ENCODE measurements at places on chromosomes 6 and 20.

- peak; percentile 26 for DNase-seq
Observed at GRCh38 chr6:408599-409102, 17.1 kb downstream of the IRF4 start.

DNA sequence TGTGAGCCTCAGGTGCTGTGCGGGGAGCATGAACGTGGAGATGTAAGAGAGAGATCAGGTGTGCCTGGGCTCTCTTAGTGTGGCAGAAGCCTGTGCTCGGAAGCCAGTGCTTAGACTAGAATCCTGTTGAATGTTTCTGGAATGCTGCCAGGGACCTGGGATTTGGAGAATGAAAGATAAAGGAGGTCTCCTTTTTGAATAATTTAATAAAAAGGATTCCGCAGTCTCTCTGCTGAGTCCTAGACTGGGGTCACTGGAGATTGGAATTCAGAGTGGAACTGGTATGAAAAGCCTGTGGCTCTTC is 18.8 kb upstream of the EFCAB8 start:
- DNase-seq = no peak

- DNase-seq = no peak
Observed at GRCh38 chr6:125067552-125067951, 86.0 kb upstream of the TPD52L1 start.

- DNase-seq = no peak
Observed at GRCh38 chr6:112038268-112038667, 15.6 kb upstream of the CCN6 start.

DNA sequence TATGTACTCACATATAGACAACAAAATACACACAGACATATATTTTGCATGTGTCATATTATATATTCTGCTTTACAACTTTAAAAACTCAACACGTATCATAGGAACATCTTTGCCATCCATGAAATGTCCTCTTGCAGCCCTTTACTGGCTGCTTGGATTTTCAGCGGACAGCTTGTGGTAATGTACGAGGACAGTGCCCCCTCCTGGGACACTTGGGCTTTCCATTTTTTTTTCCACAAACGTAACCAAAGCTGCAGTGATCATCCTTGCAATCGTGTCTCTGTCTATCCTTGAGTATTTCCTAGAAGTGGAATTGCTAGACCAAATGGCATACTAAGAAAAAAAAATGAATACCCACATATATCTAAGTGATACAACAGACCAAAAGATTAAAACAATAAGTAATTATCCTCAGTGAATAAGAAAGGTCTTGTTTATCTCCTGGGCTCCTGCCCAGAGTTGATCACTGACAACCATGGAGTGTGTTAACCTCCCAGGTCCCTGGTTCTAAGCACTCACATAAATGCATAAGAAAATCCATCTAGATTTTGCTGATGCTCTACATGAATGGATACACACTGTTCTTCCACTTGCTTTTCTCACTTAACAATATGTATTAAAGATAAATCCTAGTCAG is 18.1 kb downstream of the BPI start:
- DNase-seq = peak; percentile 69

DNA sequence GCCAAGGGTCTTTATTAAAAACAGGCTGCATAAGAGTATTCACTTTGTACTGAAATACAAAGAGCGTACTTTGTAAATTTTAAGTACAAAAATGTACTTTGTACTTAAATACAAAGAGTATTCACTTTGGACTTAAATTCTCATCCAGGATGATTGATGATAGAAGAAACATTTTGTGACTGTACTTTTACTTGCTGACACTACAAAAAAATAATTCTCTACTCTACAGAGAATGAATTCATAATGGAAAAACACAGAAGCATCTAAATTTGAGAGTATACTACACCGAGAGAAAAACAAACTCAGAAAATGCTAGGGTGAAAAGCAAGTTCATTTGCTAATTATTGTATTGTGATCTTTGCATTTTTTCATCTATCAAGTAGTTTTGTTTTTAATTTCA is 54.4 kb upstream of the STXBP5 start:
- no peak for DNase-seq

DNA sequence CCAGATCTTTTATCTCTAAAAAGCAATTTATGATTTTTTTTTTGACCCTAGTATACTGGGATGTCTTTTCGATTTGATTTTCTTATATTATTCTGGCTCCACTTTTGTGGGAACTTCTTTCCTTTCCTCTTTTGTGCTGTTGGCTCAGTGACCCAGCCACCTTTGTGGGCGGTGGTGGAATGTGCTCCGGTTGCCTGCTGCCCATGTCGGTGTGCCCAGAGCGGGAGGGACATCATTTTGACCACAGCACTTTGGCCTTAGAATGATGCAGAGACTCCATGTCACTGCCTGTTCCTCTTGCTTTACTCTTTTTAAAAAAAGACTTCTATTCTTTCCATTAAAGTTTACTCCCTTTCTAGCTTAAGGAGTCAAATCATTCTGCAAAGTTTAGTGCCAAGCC is 198.0 kb downstream of the FARS2 start:
- no peak for DNase-seq
